ENCODE measurements at places on chromosomes 6 and 20. TPM values are rescaled to one million over a fixed set of nuclear protein-coding genes. Genes with fewer than 3 reads are reported as not detected.

Gene TTK
- 5.7 TPM for polyA plus RNA-seq

DNA sequence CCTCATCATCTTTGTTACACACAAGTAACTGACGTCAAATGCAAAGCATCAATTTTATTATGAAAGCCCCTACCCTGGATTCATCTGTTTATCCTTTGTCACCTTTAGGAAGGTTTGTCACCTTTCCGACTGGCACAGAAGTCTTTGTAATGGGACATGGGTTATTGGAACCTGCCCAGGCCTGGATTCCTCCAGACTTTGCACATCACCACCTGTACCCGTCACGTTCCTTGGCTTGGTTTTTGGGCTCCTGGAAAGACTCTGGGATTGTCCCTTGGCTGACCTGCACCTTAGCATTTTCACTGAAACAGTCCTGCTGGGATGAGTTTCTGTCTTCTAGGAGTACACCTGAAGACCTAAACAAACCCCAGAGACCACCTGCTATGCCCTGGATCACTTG is 15.4 kb upstream of the ARHGAP18 start:
- no peak for DNase-seq

GRCh38 chr20:24097506-24098245 is 109.1 kb upstream of the GGTLC1 start:
- DNase-seq, result no peak

- no peak for DNase-seq
Observed at GRCh38 chr6:157762636-157763035, 60.4 kb upstream of the SNX9 start.

DNA sequence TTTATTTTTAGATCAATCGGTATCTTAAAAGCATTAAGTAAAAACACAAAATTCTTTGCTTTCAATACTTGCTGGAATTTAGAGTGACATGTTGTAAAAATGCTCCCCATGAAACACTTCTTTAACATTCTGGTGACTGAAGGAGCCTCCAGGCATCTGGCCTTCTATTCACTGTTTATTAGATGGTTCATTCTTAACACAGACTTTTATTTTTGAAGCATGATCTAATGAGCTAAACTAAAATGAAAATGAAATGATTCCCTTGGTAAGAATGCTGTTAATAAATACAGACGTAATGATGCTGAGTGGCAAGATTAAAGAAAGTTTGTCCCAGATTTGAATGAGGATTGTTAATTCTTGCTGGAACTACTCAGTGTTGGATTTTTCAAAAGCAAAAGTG is 698.4 kb downstream of the TENT5A start:
- no peak for DNase-seq

DNA sequence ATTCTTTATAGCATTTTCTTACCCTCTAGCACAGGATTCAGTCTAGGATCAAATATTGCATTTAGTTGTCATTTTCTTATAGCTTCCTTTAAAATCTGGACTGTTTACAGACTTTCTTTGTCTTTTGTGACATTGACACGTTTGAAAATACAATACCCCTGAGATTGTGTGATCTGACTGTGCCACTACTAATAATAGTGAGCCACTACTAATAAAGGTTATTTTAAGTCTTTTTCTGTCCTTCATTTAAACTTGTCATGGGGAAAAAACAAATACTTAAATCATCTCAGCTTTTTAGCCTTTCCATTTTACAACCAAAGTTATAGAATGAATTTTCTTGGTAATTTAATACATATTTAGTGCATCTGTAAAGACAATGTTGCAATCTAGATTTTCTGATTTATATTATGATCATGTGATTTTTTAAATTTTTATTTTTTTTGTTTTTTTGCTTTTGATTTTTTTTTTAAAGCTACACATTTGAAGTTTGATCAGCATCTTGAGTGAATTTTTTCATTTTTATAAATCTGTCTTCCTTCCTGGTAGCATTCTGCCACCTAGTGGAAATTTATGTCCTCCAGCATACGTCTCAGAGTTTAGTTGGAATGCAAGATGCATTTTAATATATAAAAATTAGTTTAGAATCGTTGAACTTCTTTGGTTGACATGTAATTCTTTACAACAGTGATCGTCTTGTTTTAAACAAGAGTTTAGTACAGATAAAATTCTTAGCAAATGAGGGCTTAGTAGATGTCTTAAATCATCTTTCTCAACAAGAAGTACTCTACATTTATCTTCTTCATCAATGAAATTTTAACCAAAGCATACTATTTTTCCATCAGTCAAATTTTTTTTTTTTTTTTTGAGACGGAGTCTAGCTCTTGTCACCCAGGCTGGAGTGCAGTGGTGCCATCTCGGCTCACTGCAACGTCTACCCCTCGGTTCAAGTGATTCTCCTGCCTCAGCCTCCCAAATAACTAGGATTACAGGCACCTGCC is 119.4 kb downstream of the NCOA3 start:
- peak; percentile 41 for DNase-seq

Gene SS18L1
- polyA plus RNA-seq, result 17.8 TPM
